ENCODE measurements at places on chromosomes 2 and 18.
A peak's percentile ranks its signal among the peaks of the same experiment; 100 is the strongest.

DNA sequence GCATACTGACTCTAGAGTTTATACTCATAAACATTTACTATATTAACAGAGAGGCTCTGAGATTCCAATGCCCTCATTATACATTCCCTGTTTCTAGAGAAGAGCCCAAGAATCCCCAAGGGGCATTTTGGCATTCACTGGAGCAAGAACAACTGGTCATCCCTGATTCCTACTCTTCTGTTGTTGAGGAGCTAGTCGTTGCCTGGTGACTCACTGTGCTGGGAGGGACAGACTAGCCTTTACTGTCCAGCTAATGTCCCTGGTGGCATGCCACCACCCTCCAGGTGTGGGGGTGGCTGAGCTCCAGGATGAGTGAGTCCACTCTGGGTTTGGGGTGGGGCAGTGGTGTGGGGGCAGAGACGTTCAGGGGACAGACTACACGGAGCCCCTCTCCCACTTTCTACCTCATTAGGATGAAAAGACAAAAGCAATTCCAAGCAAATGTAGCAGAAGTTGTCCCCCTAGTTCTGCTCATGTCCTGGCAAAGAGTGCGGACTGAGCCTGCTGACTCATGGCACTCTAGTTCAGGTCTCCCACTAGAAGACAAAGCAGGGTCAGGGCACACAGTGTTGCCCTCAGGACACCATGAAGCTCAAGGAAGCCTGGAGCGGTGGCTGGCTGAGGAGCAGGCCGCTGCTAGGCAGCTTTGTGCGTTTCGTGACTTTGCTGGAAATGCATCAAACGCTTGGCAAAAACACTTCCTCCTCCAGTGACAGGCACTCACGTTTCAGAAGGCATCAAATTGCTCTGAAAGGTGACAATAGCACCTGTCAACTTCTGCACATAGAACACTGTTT, 49.4 kb downstream of the RHOB start:
- DNase-seq: no peak

DNA sequence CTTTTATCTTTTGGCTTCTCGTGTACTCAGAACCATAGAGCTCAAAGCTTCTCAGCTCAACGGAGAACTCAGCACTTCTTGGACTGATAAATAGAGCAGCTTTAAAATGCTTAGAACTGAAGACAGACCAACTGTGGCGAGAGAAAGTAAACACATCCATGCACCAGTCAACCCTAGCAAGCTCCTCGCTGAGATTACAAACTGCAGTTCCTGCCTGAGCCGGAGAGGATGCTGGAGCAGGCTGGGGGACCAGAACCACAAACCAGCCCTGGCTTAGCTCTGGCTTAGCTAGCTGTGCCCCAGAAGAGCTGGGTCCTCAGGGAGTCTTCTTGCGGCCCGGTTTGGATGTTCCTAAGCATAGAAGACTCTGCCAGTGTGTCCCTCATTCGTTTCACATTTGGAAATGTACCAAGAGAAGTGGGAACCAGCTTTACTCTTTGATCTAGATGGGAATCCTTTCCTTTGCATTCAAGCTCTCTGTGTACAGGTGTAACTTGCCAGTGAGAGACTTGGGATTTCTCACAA, 5.6 kb downstream of the PAX8 start:
- DNase-seq: peak; percentile 10

- DNase-seq: no peak
Measured at GRCh38 chr2:75476761-75477160, 84.0 kb downstream of the EVA1A start.

- DNase-seq: no peak
Measured at GRCh38 chr2:68839260-68839833, 31.9 kb downstream of the BMP10 start.

DNA sequence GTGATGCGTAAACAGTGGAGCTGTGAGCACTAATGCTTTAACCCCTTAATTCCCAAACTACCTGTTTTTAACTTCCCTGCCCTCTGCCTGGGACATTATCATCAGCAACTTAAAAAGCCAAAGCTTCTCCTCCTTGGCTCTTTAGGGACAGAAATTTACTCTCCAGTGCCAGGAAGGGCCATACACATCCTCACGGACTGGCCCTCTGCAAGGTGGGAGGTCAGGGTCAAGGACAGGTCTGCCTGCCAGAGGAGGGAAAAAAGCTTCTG, 21.5 kb downstream of the KCTD1 start:
- no peak for DNase-seq

- DNase-seq: no peak
Measured at GRCh38 chr18:68942230-68942629, 144.3 kb downstream of the CCDC102B start.

- no peak for DNase-seq
Measured at GRCh38 chr2:141767691-141768090, 363.1 kb downstream of the LRP1B start.

DNA sequence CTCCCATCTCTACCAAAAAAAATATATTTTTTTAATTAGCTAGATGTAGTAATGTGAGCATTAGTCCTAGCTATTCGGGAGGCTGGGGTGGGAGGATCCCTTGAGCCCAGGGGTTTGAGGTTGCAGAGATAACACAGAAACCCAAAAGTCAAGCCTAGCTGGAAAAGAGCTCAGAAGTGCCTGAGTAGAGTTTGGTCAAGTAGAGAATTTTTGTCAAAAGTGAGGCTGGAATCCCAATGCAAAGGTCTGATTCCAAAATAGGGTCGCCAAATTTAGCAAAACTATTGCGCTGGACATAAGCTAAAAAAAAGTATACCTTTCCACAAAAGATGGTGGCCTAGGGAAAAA, 15.5 kb upstream of the MSH6 start:
- DNase-seq: no peak
